ENCODE measurements at places on chromosomes 4 and X.

DNA sequence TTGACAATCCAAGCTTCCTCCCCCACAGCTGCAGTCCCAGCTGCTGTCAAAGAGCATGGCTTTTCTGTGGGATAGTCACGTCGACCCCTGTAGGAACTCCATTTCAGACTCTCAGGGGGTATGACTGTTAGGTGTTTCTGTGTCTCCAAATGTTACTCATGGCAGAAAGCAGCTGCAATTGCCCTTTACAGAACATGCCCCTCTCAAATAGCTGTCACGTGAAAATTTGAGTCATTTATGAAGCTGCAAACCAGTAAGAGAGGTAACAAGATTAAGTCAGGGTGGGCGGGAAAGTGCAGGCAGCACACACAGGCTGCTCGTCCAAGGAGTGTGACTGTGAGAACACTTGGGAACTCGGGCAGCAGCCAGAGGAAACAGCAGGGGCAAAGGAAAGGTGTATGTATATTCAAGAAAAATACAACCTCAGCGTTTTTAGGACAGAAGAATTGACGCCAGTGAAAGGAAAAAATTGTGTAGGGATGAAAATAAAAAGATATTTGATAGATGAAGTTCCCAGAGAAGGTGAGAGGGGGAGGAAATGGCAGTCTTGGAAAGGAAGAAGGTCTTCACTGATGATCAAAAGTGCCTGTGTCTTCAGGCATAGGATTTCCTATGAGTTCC, 66.5 kb upstream of the TMEM184C start:
- no peak for DNase-seq

GRCh38 chrX:9912351-9913145, 54.6 kb upstream of the CLDN34 start:
- peak; percentile 50 for DNase-seq

DNA sequence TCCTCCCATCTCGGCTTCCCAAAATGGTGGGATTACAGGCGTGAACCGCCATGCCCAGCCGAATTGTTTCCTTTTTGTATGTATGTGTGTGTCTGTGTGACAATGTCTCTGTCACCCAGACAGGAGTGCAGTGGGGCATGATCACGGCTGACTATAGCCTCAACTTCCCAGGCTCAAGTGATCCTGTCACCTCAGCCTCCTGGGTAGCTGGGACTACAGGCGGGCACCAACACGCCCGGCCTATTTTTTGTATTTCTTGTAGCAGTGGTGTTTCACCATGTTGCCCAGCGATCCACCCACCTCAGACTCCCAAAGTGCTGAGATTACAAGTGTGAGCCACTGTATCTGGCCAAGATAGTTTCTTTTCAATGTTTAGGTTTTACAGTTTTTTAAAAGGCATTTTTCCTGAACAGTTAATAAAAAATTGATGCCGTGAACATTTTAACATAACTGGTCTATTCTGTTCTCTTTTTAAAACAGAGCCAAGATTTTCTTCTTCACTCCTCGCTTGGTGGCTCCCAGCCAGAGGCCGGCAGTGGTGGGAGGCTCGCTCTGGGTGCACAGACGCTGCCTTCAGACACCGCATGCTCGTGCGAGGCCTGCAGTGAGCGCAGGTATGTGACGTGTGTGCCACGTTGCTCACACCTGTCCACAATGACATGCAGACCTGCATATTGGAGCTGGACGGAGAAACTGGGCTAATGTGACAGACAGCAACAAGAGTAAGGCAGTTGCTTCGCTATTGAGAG, 88.5 kb downstream of the FAM193A start:
- no peak for DNase-seq

GRCh38 chr4:144518181-144518895, 127.6 kb upstream of the HHIP start:
- DNase-seq: no peak

DNA sequence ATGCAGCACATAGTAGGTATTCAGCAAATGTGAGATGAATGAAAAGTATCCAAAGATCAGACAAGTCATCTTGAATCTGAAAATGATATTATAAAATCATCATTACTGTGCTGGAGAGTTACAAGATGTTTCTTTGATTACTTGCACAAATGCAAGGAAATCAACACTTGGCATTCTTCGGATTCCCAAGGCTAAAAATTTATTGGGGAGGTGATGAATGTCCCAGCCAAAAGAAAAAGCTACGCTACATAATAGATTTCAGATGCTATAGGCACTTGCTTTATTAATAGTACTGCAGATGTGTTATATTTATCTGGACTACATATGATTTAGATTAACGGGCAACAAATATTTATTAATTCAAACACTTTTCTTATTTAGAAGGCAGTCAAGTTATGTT, 286.7 kb upstream of the TENM3 start:
- no peak for DNase-seq

DNA sequence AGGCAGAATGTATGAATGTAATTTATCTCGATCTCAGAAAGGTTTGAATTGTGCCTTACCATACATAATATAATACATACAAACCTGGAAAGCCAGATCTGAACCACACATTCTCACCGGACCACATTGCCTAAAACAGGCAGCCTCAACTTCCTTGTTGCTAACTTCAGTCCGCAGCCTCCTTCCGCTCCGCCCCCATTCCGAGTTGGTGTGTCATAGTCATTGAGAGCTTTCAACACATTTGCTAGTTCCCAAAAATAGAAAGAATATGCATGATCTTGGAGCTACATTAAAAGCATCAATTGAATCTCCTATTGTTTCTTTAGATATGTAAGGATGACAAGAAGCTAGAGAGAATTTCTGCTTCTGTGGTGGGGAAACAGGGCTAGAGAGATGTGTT, 127.2 kb downstream of the ARHGEF9 start:
- DNase-seq: no peak

DNA sequence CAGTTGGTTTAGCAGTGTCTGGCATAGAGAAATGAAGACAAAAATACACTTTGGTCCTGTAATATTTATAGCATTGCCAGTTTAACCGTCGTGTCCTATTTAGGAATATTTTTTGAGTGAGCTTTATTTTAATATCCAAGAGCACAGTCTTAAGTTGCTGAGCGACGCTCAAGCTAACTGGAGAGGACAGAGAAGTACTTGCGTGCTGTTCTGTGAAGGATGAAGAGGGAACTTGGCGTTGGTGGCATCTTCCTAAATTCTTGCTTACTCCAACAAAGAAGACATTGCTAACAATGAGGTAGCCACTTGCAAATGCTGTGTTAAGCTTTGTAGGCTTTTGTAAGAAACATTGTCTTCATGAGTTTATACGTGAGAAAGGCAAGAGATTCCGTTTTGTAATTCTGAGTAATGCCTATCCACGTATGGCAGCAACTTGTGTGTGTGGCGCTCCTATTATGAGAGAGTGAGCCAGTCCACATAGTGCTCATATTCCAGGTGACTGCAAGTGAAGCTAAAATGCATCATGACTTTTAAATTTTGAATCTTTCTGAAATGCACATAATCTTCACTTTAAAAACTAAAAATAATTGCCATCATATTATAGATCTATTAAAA, 50.6 kb downstream of the SYNPO2 start:
- no peak for DNase-seq

DNA sequence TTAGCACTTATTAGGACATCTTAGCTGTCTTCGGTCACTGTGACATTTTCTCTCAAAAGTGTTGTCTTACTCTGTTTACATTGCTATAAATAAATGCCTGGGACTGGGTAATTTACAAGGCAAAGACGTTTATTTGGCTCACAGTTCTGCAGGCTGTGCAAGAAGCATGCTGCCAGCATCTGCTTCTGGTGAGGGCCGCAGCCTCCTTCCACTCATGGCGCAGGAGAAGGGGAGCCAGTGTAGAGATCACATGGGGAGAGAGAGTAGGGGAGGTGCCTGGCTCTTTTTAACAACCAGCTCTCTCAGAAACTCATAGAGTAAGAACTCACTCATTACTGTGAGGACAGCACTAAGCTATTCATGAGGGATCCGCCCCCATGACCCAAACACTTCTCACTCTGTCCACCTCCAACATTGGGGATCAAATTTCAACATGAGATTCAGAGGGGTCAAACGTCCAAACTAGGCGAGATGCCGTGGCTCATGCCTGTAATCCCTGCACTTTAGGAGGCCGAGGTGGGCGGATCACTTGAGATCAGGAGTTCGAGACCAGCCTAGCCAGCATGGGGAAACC, 43.5 kb upstream of the HERC6 start:
- DNase-seq: no peak

- DNase-seq: peak; percentile 44
Observed at GRCh38 chr4:152448854-152449253, 87.0 kb downstream of the FBXW7 start.
